ENCODE measurements at places on chromosomes 12 and 14.

DNA sequence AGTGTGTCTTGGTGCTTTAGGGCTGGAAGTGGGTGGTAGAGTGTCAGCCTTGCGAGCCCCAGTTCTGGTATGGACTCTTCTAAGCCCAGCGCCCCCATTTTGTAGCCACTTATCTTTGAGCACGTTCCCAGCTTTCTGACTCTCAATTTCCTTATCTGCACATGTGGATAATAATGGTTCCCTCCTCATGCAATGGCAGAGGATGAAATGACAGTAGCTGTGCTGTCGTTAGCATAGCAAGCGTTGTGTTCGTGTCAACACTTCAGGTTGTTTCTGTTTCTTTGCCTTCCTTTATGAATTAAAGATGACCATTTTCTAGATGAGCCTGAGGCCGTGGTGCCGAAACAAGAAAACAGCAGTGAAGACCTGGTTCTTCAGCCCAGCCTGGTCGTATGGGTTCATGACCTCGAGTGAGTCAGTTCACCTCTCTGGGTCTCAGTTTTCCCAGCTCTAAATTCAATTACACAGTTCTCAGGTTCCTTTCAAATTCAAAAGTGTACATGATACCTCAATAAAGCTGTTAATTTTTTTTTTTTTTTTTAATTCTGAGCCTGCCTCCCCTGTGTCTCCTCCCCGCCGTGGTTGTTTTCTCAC lies 233.0 kb downstream of the SLC41A2 start:
- DNase-seq = no peak

DNA sequence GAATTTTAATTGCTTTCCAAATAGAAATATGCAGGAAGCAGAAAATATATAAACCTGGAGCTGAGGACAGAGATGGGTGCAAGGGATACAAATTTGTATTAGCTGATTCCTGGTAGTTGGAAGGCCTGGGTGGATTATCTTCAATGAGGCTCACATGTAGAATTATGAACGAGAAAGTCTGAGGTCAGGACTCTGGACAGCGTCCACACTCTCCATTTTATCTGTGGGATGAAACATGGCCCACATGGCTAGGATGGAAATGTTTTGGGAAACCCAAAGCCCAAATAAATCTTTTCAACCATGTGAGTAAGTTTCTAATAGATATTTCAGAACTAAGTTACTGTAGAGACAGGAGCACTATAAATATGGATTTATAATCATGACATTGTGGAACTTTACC lies 256.1 kb downstream of the APAF1 start:
- peak; percentile 4 for DNase-seq

- no peak for DNase-seq
These were observed 34.4 kb downstream of the TTC7B start for GRCh38 chr14:90781876-90782275.

DNA sequence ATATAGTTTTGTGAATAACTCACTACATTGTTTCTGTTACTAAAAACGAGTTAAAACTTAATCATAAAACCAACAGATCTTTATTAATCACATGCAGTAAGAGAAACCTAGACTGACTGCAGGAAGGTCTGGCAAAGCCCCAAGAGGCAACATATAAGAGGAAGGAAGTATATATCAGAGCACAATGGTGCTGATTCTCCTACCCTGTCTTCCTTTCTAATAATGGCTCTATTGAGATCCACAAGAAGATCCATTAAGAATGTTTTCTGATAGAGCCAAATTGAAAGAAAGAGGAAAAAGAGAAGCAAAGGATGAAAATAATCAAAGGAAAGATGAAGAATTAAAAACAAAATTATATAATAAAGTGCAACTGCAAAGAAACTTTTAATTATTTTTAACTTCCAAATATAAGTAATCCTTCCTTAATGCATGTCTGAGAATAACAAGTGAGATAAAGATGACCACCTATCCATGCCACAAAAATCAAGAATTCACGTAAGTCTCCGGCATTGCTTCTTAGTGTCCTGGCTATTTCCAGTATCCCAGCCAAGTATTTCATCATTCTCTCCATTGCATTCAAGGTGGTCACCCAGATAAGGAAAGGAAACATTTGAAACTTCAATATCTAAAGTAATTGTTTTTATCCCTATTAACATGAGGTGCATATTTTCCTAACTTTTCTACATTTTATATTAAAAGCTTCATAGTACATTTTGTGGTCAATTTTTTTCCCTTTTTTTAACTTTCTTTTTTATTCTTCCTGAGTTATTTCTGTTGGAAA lies 62.2 kb downstream of the SOX5 start:
- no peak for DNase-seq

- DNase-seq = no peak
These were observed 26.9 kb downstream of the LMO3 start for GRCh38 chr12:16579041-16579440.

- no peak for DNase-seq
These were observed 80.2 kb downstream of the VCPKMT start for GRCh38 chr14:50036211-50036610.

- DNase-seq = no peak
These were observed 113.0 kb downstream of the BEGAIN start for GRCh38 chr14:100474196-100474595.

DNA sequence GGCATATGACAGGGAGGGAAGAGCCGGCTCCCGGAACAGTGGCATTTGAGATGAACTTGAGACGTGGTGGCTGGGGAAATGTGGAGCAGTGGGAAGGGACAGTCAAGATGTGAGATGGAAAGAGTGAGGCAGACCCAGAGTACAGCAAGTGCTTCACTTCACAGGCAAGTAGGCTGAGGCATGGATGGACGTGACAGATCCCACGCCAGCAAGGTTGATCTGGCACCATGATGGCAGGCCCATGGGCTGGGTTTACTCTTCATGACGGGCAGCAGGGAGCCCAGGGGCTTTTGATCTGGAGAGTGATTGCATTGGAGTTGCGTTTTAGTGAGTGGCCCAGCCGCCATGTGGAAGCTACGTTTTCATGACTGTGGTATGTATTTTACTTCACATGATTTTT lies 17.9 kb upstream of the EML1 start:
- DNase-seq = no peak

- DNase-seq = no peak
These were observed 88.3 kb upstream of the PLEKHG7 start for GRCh38 chr12:92614502-92614901.

- DNase-seq = no peak
These were observed 628 bp downstream of the SNRPF start for GRCh38 chr12:95859344-95859816.

DNA sequence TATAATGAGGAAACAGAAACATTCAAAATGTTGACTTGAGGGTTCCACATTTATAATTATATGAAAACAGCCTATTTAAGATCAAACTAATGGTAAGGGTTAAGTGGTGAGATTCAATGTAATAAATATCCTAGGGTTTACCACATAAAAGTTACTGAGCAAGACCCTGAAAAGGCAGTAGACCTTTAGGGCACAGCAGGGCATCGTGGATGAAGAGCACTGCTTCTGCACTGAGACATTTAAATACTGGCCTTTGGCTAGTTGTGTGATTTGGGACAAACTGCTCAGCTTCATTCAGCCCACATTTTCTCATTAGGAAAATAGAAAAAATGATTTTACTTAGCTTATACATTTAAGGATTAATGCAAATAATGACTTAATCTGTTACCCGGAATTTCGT lies 42.0 kb downstream of the CNTN1 start:
- no peak for DNase-seq

GRCh38 chr12:64010069-64010686 lies 165.7 kb downstream of the SRGAP1 start:
- DNase-seq = no peak
